ENCODE measurements at places on chromosomes 1 and 21. TPM values are rescaled to one million over a fixed set of nuclear protein-coding genes. Genes with fewer than 3 reads are reported as not detected.

- DNase-seq, result no peak
Measured at GRCh38 chr21:17461014-17461413, 51.8 kb upstream of the CXADR start.

GRCh38 chr1:37472281-37472680 lies 2.1 kb upstream of the ZC3H12A start:
- DNase-seq, result no peak

DNA sequence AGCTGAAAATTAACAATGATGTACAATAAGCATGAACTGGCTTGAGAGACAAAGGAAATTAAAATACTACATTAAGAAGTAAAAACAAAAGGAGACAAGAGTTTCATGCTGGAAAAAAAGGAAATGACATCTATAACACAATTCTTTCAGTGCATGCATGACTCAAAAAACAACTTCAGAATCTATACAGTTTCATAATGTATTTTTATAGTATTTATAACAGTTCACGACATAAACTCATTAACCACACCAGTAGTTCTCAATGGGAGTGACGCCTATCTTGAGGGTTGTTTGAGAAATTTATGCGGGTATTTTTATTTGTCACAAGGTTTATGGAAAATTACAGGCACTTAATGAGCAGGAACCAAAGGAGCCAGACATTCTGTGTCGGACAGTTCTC lies 168.5 kb downstream of the SMYD3 start:
- no peak for DNase-seq

DNA sequence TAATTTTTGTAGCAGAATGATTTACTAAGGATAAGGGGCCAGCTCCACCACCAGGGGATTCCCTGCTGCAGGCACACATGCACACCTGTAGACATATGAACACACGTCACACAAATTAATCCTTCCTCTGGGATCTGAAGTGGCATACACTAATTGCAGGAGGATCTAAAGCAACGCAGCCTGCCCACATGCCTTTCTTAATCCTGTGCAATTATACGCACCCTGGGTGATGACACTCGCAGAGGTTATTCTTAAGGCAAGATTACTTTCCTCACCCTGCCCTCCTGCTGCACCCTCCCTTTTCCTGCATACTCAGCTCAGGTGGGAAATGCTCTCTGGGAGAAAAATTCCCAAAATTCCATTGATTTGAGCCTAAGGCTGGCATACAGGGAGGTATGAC lies 7.5 kb upstream of the LORICRIN start:
- no peak for DNase-seq

GRCh38 chr1:214579183-214579582 lies 23.8 kb upstream of the CENPF start:
- DNase-seq, result no peak

DNA sequence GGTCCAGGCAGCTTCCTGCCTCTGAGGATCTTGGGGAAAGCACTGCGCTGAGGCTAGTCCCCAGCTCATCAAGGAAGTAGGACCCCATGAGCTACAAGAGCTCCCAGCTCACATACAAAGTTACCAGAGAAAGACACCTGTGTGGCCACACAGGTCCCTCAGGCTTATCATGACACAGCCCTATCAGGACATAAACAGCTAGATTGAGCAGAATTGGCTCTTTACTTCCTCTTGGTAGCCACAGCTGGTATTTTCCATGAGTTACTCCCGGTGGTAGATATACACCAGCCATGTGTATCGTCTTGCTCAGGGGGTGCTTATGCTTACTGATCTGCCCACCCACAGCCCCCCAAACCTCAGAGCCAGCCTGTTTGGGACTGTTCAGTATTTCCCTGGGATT lies 1.2 kb downstream of the LENEP start:
- DNase-seq, result no peak

- DNase-seq, result no peak
Measured at GRCh38 chr1:42830631-42831030, 13.4 kb upstream of the SVBP start.

- DNase-seq, result no peak
Measured at GRCh38 chr1:215054266-215054665, 28.3 kb upstream of the KCNK2 start.

- DNase-seq, result peak; percentile 17
Measured at GRCh38 chr1:161427733-161428516, 60.2 kb upstream of the CFAP126 start.

- no peak for DNase-seq
Measured at GRCh38 chr1:114338191-114338890, 172.7 kb downstream of the TRIM33 start.

GRCh38 chr1:174692313-174692712 lies 244.5 kb downstream of the GPR52 start:
- DNase-seq, result no peak

- DNase-seq, result no peak
Measured at GRCh38 chr1:81757398-81758020, 43.2 kb upstream of the ADGRL2 start.

- no peak for DNase-seq
Measured at GRCh38 chr1:17255336-17255735, 6.4 kb downstream of the PADI3 start.

- DNase-seq, result no peak
Measured at GRCh38 chr1:106975944-106976343, 80.5 kb upstream of the PRMT6 start.

- DNase-seq, result no peak
Measured at GRCh38 chr1:36349839-36350238, 26.4 kb upstream of the EVA1B start.

- DNase-seq, result no peak
Measured at GRCh38 chr1:219235903-219236481, 62.3 kb downstream of the LYPLAL1 start.

DNA sequence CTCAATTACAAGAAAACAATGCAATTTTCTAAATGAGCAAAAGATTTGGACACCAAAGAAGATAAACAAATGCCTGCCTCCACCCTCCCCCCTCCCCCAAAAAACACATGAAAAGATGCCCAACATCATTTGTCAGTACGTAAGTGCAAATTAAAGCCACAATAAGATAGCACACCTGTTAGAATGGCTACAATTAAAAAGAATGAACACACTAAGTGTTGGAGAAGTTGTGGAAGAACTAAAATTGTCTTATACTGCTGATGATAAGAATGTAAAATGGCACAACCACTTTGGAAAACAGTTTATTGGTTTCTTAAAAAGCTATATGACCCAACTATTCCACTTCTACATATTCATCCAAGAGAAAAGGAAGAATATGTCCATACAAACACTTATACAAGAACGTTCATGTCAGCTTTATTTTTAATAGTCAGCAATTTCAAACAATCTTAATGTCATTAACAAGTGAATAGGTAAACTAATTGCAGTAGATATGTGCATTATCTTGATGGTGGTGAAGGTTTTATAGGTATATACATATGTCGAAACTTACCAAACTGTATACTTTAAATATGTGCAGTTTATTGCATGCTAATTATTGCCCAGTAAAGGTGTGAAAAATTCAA lies 10.4 kb downstream of the IL20 start:
- DNase-seq, result no peak

- no peak for DNase-seq
Measured at GRCh38 chr1:23224739-23225648, 7.7 kb upstream of the HTR1D start.

DNA sequence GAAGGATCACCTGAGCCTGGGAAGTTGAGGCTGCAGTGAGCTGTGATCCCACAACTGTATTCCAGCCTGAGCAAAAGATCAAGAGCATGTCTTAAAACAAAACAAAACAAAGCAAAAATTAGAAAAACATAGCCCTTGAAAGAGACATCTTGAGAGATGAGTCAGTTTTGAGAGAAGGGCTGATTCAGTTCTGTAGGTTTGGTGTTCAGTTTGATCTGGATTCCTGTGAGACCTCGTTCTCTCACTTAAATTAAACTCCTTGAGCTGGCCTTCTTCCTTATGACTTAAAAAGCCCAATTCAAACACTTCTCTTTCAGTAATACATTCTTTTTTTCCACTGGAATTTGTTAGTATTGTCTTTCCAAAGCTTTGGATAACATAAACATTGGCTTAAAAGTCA lies 164.2 kb downstream of the NRIP1 start:
- no peak for DNase-seq

GRCh38 chr1:92961131-92961895 lies at the start of gene DIPK1A:
TSS of gene DIPK1A (minus strand) at chr1:92961462. CDS start at chr1:92961429, 33 bp downstream.
- DNase-seq, result peak; percentile 25

DNA sequence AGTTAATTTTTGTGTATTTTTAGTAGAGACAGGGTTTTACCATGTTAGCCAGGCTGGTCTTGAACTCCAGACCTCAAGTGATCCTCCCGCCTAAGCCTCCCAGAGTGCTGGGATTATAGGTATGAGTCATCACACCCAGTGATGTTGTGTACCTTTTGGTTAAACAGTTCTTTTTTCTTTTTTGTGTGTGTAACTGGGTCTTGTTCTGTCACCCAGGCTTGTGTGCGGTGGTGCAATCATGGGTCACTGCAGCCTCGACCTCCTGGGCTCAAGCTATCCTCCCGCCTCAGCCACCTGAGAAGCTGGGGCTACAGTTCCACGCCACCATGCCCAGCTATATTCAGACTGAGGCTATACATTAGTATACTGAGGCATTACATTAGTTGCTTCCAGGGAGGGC lies 37.8 kb downstream of the GABPB2 start:
- no peak for DNase-seq

DNA sequence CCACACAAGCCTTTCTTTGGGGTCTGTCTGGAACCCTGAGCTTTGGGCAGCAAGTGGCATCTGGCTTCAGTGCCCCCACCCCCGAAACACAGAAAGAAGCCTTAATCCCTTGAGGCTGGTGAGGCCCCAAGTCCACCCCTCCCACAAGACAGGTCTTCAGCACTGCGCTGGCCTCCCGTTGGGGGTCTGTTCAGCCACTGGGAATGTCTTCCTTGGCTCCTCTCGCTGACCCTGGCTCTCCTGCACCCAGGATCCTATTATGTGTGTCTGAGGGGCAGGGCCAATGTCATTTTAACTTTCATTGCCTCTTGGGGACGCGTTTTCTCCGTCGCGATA lies 26.9 kb downstream of the ATP8B2 start:
- DNase-seq, result no peak

- no peak for DNase-seq
Measured at GRCh38 chr1:244157731-244158438, 106.8 kb downstream of the ZBTB18 start.

The TPTE gene
- not detected for total RNA-seq

The LY9 gene
- total RNA-seq, result 0.11 TPM

The INTS3 gene
- 44.0 TPM for total RNA-seq

The OR2L3 gene
- not detected for total RNA-seq

The ZC3H11A gene
- 137 TPM for total RNA-seq

The KCNQ4 gene
- 2.0 TPM for total RNA-seq

The TNNI3K gene
- total RNA-seq, result 5.1 TPM

The CEPT1 gene
- 87.7 TPM for total RNA-seq

The TMEM269 gene
- not detected for total RNA-seq

The BARHL2 gene
- total RNA-seq, result not detected

The STYXL2 gene
- total RNA-seq, result 3.6 TPM

Data from urinary bladder (tissue), 4 donors.